ENCODE measurements at places on chromosomes 7 and 10.

DNA sequence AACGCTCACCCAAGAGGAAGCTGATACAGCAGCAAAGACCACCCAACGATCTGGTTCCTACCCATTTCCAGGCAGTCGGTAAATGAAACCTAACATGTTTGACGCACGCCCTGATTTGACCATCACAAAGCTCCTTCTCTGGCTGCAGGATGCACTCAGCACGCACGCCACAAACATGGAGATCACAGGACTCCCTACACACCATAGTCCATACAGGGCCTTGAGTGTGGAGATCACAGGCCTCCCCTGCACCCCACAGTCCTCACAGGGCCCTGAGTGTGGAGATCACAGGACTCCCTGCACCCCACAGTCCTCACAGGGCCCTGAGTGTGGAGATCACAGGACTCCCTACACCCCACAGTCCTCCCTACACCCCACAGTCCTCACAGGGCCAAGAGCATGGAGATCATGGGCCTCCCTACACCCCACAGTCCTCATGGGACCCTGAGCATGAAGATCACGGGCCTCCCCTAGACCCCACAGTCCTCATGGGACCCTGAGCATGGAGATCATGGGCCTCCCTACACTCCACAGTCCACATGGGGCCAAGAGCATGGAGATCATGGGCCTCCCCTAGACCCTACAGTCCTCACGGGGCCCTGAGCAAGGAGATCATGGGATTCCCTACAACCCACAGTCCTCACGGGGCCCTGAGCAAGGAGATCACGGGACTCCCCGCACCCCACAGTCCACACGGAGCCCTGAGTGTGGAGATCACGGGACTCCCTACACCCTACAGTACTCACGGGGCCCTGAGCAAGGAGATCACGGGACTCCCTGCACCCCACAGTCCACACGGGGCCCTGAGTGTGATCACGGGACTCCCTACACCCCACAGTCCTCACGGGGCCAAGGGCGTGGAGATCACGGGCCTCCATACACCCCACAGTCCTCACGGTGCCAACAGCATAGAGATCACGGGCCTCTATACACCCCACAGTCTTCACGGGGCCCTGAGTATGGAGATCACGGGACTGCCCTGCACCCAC, 409.2 kb downstream of the DNAJB6 start:
- no peak for DNase-seq

DNA sequence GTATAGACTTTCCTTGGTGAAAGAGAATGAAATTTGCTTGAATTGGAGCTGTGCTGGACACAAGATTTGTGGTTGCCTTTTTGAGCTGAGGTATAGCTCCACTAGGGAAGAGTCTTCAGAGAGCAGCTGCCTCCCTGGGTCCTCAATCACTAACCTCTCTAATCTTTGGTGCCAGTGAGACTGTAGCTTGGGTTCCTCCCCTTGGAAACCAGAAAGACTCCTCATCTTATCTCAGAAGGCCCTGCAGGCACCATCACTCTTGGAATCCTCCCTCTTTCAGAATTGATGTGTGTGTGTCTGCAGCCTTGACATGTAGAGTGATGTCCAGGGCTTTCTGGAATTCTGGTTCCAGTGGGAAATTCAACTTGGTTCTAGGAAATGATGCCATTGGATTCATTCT, 426.5 kb downstream of the RPS24 start:
- DNase-seq, result no peak

- no peak for DNase-seq
Measured at GRCh38 chr10:109851616-109852474, 71.5 kb downstream of the XPNPEP1 start.

GRCh38 chr7:15764851-15765382, 78.4 kb upstream of the MEOX2 start:
- DNase-seq, result no peak

DNA sequence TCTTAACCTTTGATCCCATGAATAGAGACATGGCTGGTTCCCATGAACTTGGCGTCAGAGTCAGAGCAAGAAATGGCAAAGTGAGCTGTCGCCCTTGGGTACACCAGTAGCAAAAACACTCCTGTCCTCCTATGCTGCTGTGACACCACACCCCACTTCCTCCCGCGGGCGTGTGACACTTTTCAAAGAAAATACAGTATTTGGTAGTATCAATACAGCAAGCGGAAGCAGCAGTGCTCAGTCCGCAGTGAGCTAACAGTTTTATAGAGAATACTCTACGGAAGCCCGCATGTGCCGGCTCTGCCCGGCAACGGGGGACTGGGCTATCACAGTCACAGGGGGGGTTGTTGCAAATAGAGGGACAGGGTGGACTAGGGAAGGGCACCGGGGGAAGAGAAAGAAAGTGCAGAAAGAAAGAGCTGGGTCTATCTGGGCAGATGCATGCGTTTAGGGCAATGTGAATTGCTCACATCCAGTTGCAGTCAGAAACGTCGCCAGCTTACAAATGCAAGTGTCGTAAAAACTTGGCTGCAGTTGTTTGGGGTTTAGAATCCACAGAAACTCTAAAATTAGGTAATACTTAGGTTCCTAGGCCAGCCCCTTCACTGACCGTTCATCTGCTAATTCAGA, 49.8 kb downstream of the PRKCQ start:
- DNase-seq, result no peak

GRCh38 chr10:71427246-71427645, 30.5 kb downstream of the CDH23 start:
- no peak for DNase-seq

DNA sequence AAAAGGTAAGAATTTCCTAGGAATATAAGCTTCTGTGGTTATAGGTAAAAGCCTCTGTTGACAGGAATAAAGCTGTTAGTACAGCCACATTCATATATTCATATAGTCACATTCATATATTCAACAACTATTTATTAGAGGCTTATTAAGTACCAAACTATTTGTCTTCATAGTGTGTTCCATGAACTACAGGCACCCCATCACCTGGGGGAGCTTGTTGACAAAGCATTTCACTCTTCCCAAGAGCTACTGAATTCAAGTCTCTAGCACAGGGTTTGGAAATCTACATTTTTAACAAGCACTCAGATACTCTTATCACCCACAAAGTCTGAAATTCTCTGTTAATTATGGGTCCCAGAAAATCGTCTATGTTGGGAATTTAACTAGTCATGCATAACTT, 110.6 kb downstream of the RNLS start:
- DNase-seq, result no peak

GRCh38 chr10:58755677-58756076, 243.0 kb downstream of the BICC1 start:
- no peak for DNase-seq

- DNase-seq, result no peak
Measured at GRCh38 chr7:12030116-12030515, 181.0 kb upstream of the TMEM106B start.

- DNase-seq, result no peak
Measured at GRCh38 chr7:138354066-138354465, 106.0 kb upstream of the TRIM24 start.

DNA sequence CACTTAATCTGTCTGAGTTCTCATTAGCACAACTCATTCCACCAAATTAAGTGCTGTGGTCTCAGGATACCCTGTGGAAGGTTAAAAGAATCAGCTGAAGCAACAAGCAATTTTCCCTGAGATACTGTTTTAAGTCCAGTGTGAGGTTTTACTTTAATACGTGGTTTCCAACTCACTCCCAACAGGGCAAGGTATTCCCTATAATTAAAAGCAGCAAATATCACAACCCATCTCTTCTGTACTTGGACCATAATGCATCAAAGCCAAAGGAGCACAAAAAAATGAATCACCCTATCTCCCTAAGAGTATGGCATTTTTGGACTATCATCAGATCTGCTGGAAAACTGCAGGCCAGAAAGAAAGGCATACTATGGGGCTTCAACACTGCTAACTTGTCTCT, 4.9 kb downstream of the CADPS2 start:
- DNase-seq, result no peak

DNA sequence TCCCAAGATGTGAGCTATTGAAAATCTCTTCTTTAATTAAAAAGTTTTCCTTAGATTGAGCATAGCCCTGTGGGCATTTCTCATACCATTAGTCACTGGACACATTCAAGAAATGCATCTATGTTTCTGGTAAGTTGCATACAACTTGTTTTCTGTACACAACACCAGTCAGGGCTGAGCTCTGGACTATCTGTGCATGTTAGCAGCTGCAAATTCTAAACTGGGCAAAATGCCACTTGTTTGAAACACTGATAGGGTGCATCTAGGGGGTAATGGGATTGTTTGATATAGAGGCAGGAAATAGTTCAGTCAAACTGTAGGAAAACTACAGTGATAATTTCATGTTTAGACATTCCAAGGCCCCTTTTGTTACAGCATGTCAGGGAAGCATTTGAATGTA, 145.6 kb upstream of the NPY start:
- no peak for DNase-seq

- no peak for DNase-seq
Measured at GRCh38 chr10:121313119-121313875, 284.9 kb downstream of the FGFR2 start.

GRCh38 chr10:92187101-92187500, 103.8 kb downstream of the CPEB3 start:
- no peak for DNase-seq

DNA sequence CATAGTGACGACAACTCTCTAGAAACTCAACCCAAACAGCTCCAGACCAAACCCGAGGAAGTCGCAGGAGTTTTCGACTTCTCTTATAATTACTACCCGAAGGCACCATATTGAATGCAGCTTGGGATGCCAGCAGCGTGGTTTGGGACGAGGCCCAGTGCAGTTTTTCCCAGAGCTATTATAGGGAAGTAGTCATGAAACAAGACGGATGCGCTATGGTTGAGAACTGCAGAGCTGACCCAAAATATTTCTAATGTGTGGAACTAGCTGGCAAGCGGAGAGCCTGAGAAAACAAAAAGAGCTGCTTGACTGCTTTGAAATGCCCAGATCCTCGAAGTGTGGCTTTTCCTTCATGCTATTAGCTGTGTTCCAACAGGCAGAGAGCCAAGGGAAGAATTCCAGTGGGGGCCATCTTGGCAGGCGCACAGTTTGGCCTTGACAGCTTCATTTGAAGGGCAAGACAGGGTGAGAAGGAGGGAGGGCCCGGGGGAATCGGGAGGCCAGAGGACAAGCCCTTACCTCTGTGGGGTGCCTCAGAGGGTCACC, 122.7 kb downstream of the CUL2 start:
- DNase-seq, result no peak

- no peak for DNase-seq
Measured at GRCh38 chr10:58282615-58283014, 13.7 kb downstream of the CISD1 start.

DNA sequence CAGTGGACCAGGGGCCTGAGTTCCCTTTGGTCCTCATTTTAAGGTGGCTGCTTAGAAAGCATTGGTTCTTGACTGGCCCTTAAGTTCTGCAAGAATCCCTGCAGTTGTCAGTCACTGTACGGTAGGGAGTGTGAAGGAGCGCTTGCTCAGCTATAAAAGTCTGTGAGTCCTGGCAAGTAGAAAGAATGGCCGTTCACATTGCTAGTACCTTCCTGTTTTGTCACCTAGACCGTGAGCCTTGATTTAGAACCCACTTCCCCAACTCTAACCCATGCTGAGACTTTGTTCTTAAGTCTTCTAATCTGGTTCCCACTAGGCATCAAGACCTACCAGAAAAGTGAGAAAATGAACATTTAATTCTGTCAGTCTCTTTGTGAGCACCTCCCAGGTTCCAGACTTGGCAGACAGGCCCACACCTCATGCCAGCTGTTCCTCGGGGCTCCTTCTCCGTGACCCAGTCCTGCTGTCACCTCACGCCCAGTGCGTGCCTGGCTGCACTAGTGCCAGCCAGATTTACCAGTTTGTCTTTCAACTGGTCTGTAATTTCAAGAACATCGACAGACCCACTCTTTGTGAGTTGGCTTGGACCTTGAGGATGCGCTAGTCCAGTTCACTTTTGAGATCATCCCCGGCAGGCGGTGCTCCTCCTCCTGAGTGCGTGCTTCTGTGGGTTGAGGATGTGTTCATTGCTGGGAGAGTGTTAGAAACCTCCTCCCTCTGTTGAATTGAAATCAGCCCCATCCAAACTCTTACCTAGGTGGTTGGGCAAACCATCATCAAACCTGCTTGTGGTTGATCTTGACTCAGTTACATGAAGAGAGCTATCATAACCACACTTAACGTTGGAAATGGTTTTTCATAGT, 78.5 kb downstream of the SHH start:
- DNase-seq, result no peak

DNA sequence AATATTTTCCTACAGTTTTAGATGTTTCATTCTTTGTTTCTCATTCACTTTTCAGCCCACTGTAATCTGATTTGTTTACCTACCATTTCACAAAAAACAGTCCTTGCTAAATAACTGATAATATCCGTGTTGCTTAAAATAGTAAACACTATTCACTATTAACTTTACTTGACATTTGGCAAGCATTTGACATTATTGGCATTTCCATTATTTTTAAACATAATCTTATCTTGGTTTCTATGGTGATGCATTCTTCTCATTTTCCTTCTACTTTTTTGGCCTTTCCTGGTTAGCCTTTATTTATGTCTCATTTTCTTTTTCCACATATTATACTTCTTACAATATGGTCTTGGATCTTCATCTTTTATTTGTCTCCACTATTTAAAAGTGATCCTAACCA, 715.3 kb downstream of the DNAJB9 start:
- DNase-seq, result no peak

GRCh38 chr7:123367484-123368122, 166.8 kb downstream of the IQUB start:
- DNase-seq, result peak; percentile 74

DNA sequence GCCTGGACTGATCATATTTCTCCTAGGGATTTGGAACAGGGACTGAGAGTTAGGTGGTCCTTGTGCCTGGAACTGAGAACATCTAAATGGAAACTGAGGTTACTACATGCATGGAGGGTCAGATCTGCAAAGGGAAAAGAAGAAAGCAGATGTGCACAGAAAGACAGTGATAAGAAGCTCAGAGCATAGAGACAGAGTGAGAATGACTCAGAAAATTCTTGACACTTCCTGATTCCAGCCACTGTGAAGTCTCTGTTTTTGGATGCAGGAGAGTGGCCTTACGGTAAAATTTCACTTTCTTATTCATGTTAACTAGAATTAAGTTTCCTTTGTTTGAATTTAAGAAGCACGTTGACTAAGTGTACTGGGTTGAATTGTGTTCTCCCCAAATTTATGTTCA, 241.7 kb downstream of the TMEM26 start:
- DNase-seq, result no peak

DNA sequence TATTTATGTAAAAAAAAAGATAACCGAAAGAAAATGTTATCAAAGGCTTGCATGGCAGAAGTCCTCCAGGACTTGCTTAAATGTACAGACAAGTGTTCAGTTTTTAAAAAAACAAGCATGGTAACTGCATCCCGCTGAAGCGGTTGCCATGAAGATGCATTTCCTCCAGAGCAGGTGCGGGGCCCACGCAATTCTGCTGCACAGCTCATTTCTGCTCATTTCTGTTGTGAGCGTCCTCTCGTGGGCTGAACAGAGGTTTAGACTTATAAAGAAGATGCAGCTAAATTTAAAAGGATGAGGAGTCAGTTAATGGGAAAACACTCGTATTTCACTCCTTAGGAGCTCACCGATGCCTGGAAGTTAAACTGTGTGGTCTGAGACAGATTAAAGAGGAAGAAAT, 247.6 kb downstream of the DNAJB6 start:
- no peak for DNase-seq

- DNase-seq, result no peak
Measured at GRCh38 chr10:10326116-10326515, 691.6 kb upstream of the CELF2 start.

All from COLO829 (cell line).